ENCODE measurements at places on chromosomes 6 and 20. TPM values are rescaled to one million over a fixed set of nuclear protein-coding genes. Genes with fewer than 3 reads are reported as not detected.

Gene PNPLA1
- total RNA-seq: not detected

Gene ZC2HC1B
- total RNA-seq: not detected

Gene RIN2
- total RNA-seq: not detected

Gene POLH
- 22.8 TPM for total RNA-seq

Gene GATA5
- not detected for total RNA-seq

Gene FILIP1
- total RNA-seq: not detected

Gene ANKRD66
- total RNA-seq: not detected

Gene PLEKHG1
- total RNA-seq: 3.3 TPM

Gene GSTA3
- total RNA-seq: not detected

Gene C20orf96
- 3.0 TPM for total RNA-seq

Gene KIZ
- total RNA-seq: 7.7 TPM

Gene PPP1R3G
- not detected for total RNA-seq

Gene GABRR1
- total RNA-seq: not detected

Gene WFDC2
- total RNA-seq: 0.34 TPM

Gene EDN3
- not detected for total RNA-seq

Gene EBF4
- 0.33 TPM for total RNA-seq

Gene MUCL3
- not detected for total RNA-seq

Gene SIRPD
- total RNA-seq: not detected

Gene SLC13A3
- total RNA-seq: 0.19 TPM

Gene THBS2
- not detected for total RNA-seq

Gene EMILIN3
- not detected for total RNA-seq

Gene DNAJC5
- 37.2 TPM for total RNA-seq

Gene IMPG1
- total RNA-seq: not detected

Gene ROS1
- total RNA-seq: 0.03 TPM

Gene CHRNA4
- not detected for total RNA-seq

Gene HSPA1L
- 1.6 TPM for total RNA-seq

Gene FOXP4
- total RNA-seq: 38.6 TPM

Gene SLC22A7
- total RNA-seq: not detected

Gene TSBP1
- not detected for total RNA-seq

Gene PTCRA
- total RNA-seq: not detected

Gene RAB23
- 2.0 TPM for total RNA-seq

Gene TOX2
- 0.66 TPM for total RNA-seq

Gene PLA2G7
- not detected for total RNA-seq

Gene SOBP
- 1.1 TPM for total RNA-seq

Gene ZFP57
- total RNA-seq: not detected

Gene FAM83C
- not detected for total RNA-seq

Measured in activated T-cell treated with anti-CD3 and anti-CD28 coated beads, Interleukin-2, amount 50 U/mL, for 4 hours (primary cell).